ENCODE measurements at places on chromosomes 11 and 22.

DNA sequence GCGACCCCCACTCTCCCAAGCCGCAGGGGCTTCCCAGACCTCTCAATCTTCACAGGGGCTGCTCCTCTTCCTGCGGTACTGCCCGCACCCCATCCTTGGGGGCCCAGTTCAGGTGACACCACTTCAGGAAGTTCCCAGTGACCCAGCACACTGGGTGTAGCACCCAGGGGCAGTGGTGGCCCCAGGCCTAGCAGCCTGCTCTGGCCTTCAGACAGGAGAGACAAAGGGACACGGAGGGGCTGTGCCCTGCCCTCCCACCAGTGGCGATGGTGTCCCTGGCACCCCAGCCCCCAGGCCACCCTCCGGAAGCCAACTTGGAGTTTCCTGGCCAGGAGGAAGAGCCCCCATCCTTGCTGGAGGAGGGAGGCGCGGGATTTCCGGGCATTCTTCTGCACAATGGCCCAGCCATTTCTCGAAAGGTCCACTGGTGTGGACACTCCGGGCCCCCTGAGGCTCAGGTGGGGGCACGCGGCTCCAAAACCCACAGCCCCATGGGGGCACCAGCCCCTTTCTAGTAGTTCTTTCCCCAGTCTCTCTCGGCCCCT lies 978 bp upstream of the CLDN5 start:
- no peak for DNase-seq

DNA sequence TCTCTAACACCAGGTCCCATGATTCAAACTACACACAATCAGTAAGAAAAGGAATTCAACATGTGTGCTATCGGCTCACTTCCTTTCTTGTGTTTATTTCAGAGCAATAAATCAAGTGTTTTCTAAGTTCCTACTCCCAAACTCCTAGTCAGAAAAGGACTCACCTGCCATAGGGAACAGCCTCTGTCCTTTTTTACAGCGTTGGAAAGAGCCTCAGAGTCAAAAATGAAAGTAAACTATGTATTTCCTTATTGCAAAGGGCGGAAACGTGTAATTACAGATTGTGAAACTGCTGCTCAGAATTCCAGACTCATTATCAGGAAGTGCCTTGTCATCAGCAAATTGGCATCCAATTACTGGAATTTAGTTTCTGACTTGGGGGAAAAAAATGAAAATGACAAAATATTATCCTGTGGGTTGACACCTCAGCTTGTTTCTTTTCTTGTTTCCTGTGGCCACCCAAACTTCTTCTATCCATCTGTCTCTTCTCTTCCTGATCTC lies at the start of gene CASP4:
TSS of gene CASP4 (minus strand) at position 220 of the 501 bp plus-strand sequence. CDS start at position 171, 49 bp downstream.
- peak; percentile 57 for DNase-seq

GRCh38 chr11:84890676-84891075 lies 736.5 kb downstream of the DLG2 start:
- no peak for DNase-seq

DNA sequence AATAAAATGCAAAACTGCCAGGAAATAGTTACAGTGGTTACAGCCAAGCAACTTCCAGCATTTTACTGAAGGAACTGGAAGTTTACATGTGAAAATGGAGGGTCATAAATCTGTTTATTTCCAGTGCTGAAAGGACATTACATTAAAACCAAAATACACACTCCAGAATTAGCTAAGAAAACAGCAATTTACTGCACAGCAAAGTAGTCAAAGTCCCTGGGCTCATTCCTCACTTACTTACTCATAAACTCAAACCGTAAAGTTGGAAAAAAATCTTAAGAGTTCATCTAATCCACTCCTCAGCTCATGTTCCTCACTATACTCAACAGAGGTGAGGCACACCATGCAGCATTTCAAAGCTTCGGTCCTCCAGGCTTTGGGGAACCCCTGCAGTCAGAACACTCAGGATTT lies 17.4 kb downstream of the CTSC start:
- DNase-seq, result no peak

DNA sequence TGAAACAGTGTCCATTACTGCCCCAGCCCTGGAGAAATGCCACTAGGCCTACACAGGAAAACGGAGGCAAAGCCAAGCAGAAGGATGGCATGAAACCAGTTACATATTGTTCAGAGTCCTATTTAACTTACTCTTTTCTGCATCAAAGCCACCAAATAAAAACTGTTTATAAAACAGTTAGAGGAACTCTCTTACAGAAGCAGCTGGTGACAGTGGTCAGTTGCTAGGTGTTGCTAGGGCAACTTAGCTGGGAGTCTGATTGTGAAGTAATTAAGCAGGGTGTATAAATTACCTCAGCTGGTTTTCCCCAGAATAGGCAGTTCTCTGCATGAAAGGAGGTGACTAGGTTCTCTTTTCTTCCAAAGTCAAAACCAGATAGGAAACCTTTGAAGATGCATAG lies 115.6 kb upstream of the ZBED5 start:
- no peak for DNase-seq

- DNase-seq, result no peak
Observed at GRCh38 chr11:95884376-95884775, 39.5 kb downstream of the MTMR2 start.

DNA sequence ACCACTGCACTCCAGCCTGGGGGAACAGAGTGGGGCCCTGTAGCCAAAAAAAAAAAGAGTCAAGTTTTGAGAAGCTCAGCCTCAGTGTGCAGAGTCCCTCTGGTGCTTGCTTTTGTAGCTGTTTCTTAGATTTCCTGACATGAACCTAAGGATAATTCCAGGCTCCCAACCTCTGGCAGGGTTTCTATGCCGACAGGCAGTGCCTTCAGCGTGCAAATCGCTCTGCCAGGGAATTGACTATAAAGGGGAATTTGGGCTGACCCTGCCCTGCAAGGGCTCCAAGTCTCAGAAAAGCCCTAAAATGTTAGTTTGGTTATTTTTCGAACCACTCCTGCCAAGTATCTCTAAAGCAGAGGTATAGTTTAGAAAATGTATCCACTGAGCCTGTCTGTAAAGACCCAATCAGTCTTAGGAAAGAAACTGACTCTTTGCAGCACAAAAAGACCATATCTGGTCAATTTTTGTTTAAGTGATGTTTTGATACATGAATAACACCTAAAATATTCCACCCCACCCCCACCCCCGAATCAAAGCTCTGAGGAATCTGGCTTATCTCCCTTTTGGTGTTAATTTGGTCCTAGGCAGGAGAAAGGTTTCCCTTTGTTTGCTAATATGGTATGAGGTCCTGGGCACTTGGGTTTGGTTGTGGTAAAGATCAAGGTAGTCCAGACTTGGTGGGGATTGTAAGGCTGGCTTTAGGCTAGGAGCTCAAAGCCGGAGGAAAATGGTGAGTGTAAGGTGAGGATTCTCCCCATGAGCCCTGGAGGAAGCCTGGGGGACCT lies 49.7 kb downstream of the ANO1 start:
- DNase-seq, result no peak

DNA sequence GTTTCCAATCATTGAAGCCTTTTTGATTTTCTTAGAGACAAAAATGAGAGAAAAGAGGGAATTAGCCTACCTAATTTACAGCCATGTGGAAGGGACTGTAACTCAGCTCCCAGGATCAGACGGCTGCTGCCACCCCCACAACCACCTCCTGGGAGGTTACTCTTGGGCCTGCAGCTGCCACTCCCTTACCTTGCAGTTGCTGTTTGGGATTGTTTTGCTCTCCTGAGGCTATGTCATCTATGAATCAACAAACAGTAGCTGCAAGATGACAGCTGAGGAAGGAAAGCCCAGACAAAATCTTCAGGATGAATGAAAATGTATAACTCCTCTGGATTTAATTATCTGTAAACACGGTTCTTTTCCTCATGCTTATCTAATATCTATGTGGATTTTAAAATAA lies 28.0 kb upstream of the ZC3H12C start:
- no peak for DNase-seq

DNA sequence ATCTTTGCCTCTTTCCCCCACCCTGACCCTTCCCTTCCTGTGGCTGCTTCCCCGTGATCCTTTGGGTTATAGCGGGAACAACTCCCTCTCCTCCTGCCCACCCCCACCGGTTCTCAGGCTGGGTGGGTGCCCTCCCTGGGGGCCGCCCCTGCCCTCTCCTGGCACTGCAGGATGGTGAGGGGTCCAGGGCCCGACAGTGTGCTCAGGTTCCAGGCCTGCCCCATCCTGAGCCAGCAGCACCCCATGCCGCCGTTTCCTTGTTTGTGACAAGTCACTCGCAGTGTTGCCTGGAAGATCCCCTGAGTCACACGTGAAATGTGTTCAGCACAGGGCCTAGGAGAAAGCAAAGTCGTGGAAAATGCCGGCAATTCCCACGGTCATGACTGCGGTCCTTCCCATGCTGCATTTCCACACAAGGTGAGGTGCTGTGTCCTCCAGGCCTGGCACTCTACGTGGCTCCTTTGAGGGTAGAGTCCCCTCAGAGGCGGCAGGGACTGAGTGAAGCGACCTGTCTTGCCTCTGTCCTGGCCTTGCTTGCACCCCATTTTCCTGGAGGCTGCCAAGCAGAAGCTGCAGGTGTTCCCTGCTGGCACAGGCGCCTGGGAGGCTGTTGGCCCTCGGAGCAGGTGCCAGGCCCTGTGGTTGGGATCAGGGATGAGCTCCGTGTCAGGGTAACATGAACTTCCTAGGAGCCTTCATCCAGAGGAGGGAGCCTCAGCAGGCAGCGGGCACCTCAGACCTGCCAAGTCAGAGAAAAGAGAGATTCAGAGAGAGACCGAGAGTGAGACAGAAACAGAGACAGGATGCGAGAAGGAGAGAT lies 80.5 kb upstream of the LINC01488 start:
- DNase-seq, result no peak

GRCh38 chr11:69166218-69167115 lies 10.7 kb downstream of the SMIM38 start:
- DNase-seq, result no peak

DNA sequence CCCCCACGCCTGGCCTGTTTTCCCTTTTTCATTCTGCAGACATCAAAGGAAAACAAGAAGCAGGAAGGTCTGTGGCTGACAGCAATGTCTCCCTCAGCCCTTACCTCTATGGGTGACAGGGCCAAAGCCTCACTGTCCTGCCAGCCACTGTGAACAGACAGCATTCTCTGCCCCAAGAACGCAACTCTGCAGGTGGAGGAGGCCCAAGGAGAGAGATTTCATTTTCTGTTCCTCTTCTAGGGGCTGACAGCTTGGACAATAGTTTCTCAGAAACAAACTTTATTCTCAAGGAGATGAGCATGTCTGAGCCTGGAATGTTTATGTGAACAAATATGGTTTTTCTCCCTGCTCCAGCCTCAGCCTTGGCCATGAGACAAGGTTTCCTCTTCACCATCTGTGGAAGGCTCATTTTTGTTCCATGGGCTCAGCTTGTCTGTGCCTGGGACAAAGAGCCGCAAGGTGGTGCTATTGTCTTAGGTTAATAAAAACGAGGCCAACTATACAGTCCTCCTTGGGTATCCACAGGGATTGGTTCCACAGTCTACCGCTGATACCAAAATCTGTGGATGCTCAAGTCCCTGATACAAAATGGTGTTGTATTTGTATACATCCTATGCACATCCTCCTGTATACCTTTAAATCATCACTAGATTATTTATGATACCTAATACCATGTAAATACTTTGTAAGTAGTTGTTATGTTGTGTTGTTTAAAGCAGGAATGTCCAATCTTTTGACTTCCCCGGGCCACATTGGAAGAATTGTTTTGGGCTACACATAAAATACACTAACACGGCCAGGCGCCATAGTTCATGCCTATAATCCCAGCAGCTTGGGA lies 5.8 kb downstream of the PIWIL3 start:
- peak; percentile 7 for DNase-seq

GRCh38 chr11:62457478-62457877 lies 38.6 kb downstream of the SCGB1A1 start:
- DNase-seq, result no peak

DNA sequence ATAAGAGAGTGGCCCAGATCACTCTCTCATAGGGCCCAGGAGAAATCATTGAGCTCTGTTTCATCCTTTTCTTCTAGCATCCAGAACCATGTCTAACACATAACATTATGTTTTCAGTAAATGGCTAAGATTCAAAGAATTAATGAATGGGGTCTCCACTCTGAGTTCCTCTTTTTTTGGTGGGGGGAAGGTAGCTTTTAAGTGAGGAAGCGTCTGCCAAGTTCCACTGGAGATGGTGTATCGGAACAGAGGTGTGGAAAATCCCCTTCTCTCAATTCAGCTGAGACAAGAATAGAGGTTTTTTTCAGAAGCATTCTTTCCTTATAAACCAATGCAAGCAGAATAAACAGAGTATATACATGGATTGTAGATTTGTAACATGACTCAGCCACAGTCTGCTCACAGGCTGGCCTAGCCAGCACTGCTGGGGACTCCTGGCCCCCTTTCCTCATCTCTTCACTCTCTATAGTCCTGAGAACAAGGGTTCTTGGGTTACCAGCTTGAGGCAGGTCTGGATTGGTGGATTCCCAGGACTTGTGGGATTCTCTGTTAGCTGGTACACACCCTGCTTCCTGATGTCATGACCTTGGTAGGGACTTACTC lies 97.2 kb downstream of the TRAF6 start:
- DNase-seq, result no peak

- DNase-seq, result no peak
Observed at GRCh38 chr11:102971766-102972165, 16.2 kb upstream of the MMP13 start.

- DNase-seq, result no peak
Observed at GRCh38 chr11:40170078-40170477, 1289.4 kb downstream of the LRRC4C start.

- no peak for DNase-seq
Observed at GRCh38 chr22:43152003-43152356, 621 bp downstream of the TSPO start.

GRCh38 chr11:67270256-67271204 lies 4.3 kb downstream of the GRK2 start:
- DNase-seq, result no peak

DNA sequence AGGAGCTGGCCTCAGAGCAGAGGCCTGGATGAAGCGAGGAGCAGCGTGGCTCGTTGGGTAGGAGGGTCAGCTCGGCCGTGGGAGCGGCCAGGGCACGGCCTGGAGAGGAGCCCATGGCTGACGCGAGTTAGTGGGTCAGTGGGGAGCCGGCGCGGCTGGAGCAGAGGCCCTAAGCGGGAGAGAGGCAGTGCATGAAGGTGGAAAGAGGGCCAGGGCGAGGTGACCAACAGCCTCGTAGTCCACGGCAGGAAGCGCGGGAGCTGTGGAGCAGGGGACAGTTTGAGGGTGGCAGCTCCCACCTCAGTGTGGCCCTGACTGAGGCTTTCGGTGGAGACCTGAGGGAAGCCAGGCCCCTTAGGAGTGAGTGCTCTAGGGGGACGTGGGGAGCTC lies 24.1 kb downstream of the DCPS start:
- DNase-seq, result no peak

DNA sequence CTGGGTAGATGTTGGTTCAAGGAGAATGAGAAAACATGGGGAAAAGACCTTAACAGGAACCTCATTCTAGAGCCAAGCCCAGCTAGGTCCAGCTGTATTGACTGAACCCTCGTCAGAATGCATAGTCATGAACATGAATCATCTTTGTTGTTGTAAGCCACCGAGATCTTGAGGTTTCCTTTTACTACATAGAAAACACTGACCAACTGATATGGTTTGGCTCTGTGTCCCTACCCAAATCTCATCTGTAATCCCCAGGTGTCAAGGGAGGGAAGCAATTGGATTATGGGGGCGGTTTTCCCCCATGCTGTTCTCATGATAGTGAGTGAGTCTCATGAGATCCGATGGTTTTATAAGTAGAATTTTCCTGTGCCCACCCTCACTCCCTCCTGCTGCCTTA lies 19.4 kb upstream of the PHOX2A start:
- no peak for DNase-seq

- DNase-seq, result no peak
Observed at GRCh38 chr11:123457187-123457770, 27.2 kb downstream of the GRAMD1B start.

Measured in naive thymus-derived CD8-positive, alpha-beta T cell (primary cell).